ENCODE measurements at places on chromosomes 1 and 21.

DNA sequence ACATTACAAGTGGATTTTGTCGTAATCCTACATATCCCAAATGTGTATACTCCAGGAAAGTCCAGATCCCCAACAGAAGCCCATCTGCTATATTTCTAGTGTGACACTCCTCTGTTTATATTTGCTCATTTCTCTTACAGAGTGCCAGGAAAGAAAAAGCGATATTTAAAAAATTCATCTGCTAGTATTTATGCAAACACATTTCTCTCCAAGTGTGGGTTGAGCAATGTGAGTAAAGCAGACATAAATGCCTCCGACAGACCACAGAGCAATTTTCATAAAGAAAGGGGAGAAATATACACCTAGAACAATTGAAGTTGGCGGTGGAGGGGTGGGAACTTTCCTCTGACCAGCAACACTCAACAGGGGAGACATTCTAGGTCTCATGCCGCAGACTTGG is 22.2 kb upstream of the RAP1A start:
- no peak for DNase-seq

DNA sequence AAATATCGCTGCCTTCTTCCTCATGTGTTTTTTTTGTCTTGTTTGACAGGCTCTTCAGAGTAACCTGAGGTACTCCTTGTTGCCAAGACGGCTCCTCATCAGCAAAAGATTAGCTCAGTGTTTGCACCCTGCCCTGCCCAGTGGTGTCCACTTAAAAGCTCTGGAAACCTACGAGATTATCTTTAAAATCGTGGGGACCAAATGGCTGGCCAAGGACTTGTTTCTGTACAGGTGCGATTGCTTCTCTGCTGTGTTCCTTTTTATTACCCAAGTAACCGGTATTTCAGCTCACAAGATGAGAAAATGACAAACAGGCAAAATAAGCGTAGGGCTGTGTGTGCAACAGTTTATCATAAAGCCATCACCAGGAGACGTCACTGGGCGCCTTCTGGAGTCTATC is 42.4 kb downstream of the DOP1B start:
- DNase-seq: no peak

DNA sequence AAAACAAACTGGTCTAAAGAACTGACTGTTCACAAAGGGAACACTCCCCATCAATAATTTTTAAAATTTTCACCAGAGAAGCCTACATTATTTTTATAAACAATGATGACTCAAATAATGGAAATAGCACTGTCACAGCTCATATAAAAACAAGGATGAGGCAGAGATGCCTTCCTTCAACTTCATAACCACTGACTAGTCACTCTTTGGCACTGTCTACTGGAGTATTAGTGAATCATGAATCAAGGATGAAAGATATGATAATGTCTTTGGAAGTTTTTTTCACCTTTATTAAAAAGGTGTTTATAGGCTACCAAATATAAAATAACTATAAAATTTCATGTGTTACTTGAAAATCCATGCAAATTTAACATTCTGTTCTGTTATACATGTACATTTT is 316.9 kb downstream of the VAV3 start:
- DNase-seq: no peak

DNA sequence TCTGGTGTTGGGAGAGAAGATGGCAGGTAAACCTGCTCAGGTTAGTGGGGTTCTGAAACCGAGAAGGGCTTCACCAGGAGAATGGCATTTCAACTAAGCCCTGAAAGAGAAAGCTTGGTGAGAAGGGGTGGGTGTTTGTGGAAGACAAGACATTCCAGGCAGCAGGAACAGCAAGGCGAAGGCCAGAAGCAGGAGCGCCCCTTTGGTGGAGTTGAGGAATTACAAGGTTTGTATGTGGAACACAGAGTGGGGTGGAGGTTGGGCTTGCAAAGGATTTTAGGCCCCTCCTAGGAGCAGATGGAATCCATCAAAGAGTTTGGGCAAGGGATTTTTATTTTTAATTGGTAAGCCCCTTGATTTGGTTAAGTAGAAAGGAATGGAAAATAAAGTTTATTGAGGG is 24.8 kb upstream of the ELOA start:
- DNase-seq: no peak

- no peak for DNase-seq
Measured at GRCh38 chr1:11598461-11598860, 55.8 kb downstream of the FBXO2 start.

DNA sequence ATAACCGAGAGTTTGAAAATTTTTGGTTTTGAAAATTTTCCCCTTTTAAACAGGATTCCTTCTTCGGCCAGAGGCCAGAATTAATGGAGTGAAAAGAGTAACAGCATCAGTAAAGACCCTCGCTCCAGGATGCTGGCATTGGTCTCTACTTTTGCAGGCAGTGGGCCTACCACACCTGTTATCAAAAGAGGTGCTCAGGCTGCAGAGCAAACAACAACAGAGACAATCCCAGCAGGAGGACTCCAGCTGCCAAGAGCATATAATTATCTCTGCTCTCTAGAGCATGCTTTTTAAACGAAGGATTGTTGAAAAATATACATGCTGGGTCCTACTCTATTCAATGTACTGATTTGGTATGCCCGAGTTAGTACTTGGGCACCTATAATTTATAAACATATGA is 1048.5 kb downstream of the PLA2G4A start:
- no peak for DNase-seq

DNA sequence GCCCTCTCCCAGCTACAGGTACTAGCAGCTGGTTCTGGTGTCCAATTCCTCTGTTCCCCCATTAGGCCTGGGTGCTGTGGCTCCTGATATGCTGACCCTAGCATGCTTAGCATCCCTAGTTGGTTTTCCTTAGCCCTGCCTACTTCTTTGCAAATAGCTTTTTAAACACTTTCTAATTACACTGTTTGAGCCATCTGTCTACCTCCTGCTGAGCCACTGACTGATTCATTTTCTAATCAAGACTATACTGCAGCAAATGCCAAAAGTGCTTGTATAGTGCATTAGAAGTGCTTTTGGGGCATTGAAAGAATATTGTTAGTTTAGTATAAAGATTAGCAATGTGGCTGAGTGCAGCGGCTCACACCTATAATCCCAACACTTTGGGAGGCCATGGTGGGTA is 36.3 kb downstream of the ERICH3 start:
- no peak for DNase-seq

DNA sequence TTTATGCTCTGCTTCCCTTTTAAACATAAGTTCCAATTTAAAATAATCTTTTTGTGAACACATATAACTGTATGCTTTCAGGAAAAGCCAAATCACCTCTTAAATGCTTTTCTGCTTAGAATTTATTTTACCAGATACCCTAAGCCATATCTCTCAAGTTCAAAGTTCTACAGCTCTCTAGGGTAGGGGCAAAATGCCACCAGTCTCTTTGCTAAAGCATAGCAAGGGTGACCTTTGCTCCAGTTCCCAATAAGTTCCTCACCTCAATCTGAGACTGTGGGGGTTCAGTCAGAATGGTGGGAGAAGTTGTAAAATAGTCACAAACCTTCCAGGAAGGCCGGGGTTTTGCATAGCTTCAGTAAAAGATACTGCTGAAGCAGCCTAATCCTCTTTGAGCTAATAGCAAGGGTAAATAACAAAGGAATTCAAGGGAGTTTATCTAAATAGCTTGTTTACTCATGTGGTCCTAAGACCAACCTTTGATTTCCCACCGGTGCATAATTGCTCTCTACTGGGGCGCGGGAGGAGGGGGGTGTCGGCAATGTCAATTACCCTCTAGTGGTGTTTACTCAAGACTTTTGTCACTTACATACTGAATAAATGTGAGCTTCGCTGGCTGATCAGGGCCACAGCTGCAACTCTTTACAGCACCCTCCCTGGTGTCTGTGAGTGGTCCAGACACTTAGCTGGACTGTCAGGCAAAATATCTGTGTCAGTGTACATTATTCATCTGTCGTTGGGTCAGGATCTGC is 1376.2 kb downstream of the NCAM2 start:
- DNase-seq: no peak

DNA sequence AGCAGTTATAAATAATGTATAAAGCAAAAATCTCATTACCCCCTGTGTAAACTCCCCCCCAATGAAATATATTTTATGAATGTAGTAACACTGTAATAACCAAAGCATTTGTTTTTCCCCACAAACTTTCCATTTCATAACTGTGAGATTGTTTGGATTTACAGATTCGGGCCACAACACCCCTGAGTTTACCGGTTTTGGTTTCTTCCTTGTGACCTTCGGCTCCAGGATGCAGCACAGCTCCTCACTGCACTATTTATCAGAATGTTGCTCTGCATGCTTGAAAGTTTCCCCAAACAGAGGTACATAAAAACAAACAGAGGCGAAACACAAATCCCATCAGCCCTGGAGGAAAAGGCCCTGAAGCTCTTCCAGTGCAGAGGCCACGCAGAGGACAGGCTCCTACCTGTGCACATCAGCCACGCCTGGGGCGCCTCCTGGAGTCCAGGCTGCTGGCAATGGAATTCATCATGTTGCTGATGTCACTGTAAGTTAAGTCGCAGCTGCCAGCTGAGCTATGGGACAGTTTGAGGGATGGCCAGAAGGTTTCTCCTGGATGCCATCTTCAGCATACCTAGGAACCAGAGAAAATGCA is 122.0 kb downstream of the LMO4 start:
- DNase-seq: no peak

DNA sequence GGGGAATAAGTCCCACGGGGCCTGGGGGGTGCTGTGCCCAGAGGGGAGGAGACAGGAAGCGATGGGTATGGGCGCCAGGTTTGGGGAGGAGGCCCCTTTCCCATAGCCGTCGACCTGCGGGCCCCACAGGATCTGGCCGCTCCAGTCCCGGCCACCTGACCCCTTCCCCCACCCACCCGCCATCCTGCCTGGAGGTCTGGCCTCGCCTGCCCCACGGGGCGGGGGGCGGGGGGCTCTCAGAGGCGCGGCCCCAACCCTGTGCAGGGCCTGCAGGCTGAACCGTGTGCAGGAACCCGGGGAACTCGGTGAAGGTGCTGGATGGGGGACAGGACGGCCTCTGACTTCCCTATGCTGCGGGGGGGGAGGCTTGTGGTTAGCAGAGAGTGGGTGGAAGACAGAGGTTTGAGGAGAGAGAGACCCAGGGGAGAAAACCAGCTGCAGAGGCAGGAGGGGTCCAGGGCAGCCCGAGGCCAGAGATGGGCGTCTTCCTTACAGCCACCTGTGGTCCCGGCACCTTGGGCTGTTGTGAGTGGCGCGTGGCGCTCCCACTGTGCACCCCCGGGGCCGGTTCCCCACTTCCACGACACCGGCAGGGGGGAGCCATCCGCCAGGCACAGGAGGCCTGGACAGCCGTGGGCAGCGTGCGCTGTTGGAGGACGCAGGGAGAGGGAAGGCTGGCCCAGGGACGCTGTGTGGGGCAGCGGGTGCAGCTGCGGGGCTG is 2.5 kb upstream of the TNFRSF18 start:
- DNase-seq: peak; percentile 37

DNA sequence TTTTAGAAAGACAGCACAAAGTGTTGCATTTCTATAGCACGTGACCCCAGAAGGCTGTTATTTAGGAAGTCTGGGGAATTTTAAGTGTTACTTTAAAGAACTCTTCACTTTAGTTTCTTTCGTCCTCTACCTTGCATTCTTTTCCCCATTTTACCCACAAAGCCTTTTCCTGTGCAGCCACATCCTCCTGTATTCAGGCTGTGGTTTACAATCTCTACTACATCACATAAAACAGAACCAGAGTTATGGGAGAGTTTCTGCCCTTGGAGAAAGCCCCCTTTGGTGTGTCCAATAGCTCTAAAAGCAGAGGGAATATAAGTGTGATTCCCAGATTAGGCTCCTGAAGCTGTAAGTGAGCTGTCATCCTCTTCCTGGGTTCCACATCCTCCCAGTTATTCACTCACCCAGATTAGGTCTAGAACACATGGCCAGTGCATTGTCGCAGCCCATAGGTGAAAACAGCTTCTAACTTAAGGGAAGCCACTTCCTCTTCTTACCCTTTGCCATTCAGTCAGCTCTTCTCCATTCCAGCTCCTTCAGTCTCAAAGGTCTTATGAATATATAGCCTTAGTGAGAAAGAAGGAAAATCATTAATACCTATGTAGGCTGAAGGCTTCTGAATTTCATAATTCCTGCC is 171.1 kb downstream of the PIGK start:
- no peak for DNase-seq

GRCh38 chr1:220198186-220199005 is 73.9 kb downstream of the RAB3GAP2 start:
- DNase-seq: no peak

GRCh38 chr1:3465935-3466321 is 11.5 kb downstream of the ARHGEF16 start:
- no peak for DNase-seq

- peak; percentile 14 for DNase-seq
Measured at GRCh38 chr21:39715804-39716397, 29.1 kb upstream of the IGSF5 start.

DNA sequence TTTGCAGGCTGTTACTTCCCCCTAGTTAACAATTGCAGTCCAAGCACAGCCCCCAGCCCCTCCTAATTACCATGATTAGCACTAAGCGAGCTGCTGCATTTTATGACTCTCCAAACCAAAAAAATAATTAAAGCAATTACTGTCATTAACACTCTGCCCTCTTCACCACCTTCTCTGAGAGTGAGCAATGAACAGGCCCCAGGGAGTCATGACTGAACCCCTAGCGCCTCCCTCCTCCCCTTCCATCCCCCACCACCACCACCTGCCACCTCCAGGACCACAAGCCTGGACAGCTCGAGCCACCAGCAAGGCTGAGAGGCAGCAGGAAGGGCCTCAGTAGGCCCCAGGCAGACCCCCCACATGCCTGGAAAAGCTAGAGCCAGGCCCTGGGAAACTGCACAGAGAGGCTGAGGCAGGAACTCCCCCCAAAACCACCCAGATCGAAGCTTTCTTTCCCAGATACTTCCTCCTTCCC is 35.5 kb upstream of the ZC3H12A start:
- no peak for DNase-seq

All from activated gamma-delta T cell treated with Interleukin-2 at 50 U/mL for 16 hours (primary cell).